ENCODE measurements at places on chromosomes 16 and 17.

DNA sequence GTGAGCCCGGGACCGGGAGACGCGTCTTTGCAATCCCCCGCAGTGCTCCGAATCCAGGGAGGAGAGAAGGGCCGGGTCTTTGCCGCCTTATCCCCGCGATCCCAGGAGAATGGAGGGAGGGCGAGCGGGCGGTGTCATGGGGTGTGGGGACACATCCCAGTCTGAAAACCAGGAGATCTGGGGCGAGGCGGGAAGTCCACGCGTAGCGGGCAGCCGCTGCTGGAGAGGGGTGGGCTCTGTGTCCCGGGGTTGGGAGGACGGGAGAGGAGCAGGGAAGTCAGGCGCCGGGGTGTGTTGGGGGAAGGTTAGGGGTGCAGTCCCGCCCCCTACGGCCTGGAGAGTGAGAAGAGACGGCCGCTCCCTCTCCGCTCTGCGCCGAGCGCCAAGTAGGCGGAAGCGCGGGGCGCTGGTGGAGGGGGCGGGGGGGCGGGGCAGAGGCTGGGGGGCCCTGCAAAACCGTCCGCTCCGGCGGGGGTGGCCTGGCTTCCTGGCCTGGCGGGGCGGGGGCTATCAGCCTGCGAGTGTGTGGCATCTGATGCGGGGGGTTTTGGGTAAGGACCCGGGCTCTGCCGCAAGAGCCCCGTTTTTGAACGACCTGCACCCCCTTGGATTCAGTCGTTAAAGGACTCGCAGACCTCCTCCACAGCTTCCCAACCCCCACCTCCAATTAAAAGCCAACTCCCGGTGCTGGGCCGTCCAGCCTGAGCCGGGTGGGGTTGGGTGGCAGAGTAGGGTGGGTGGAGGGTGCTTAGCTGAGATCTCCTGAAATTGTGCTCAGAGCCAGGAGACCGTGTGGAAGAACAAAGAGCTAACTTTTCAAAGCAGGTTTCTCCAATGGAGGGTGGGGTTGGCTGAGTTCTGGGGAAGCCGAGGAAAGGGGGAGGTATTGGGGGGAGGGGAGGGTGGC, 654 bp downstream of the LASP1 start:
- DNase-seq, result peak; percentile 82

GRCh38 chr16:83774066-83774465, 33.7 kb upstream of the HSBP1 start:
- DNase-seq, result no peak

DNA sequence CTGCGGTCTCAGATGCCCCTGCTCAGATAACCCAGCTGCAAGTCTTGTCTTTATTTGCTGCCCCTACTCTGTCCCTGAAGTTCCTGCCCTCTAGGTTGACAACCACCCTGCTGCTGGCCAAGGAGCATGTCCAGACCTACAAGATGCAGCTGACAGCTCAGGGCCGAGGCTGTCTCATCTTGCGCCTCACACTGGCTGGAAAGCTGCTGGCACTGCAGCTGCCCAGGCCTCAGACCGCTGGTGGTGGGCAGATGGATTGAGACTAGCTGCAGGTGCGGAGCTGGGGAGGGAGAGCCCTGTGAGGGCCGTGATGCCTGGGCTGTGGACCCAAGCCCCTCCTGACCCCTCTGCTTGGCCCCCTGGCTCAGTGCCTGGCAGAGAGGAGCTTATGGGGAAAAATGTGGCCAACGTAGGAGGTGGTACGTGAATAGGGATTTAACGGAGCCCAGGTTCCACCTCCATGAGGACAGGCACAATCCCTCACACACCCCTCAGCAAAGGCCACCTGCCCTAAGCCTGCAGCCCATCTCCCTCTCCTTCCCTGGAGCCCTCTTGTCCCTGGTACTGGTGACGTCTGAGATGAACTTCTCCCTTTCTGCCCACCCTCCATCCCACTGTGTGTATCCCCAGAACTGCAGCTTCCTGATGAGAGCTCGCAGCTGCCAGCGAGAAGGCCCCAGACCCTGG, 8.3 kb upstream of the GALK1 start:
- no peak for DNase-seq

DNA sequence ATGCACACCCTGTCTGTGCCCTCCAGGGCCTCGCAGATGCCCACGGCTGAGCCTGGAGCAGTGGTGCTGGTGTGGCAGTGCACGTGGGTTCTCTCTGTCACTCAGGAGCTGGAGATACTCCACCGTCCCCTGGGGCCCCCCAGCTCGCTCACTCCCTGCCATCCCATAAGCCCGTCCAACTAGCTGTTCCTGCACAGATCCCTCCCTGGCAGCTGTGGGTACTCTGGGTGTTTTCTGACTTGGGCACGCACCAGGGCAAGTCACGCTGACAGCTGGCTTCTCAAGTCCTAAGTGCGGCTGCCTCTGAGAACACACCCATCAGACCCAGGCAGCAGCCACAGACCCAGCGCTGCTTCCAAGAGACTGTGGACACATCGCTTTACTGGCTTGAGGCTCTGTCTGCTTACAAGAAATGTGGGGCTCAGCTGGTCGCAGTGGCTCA, 25.4 kb upstream of the ITGB4 start:
- no peak for DNase-seq

DNA sequence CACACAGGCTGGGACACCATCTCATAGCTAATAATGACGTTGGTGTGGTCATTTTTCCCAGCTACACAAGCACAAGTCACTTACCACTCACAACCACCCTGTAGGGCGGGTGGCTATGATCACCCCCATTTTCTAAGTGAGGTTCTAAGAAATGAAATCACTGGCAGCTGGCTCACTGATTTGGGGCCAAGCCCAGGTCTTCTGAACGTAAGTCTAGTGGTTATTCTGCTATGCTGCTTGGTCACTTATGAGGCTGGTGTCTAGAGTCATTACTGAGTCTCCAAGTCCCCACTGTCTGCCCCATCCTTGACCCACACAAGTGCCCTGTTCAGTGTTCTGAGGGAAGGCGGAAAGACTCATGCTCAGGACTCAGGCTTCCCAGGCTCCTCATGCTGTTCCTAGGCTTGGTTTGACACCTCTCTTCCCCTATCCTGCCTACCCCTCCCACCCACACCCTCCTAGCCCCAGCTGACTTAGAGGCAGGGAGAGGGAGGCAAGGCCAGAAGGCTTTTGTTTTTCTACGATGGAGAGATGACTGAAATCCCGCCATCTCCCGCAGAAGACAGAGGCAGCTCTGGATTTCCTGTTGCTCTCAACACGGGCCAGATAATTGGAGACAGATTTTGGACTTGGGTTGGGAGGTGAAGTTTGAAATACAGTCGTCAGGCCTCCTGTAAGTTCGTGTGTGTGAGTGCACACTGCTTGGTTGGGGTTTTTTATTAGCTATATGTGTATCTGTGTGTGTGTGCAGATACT, 32.2 kb downstream of the FZD2 start:
- no peak for DNase-seq

- DNase-seq, result peak; percentile 90
Measured at GRCh38 chr17:50440172-50440837, 14.3 kb downstream of the ACSF2 start.

DNA sequence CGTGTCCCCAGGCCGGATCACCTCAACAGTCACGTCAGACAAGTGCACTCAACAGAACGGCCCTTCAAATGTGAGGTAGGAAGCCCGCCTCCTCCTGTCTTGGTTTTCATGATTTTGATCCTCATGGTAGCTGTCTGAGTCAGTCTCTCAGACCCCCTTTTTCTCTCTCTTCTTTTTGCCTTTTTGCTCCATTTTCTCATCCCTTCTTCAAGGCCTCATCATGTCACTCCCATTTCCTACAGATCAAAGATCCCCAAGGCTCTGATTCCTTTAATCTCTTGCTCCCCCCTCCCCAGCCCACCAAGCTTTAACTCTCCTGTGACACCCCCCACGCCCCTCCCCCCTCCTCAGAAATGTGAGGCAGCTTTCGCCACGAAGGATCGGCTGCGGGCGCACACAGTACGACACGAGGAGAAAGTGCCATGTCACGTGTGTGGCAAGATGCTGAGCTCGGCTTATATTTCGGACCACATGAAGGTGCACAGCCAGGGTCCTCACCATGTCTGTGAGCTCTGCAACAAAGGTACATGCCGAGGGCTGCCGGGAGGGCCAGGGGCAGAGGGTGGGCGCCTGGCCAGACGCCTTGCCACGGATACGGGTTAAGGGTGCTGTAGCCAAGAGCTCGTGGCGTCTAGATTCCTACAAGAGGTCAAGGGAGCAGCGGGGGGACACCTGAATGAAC, 2.0 kb downstream of the MAZ start:
- no peak for DNase-seq

DNA sequence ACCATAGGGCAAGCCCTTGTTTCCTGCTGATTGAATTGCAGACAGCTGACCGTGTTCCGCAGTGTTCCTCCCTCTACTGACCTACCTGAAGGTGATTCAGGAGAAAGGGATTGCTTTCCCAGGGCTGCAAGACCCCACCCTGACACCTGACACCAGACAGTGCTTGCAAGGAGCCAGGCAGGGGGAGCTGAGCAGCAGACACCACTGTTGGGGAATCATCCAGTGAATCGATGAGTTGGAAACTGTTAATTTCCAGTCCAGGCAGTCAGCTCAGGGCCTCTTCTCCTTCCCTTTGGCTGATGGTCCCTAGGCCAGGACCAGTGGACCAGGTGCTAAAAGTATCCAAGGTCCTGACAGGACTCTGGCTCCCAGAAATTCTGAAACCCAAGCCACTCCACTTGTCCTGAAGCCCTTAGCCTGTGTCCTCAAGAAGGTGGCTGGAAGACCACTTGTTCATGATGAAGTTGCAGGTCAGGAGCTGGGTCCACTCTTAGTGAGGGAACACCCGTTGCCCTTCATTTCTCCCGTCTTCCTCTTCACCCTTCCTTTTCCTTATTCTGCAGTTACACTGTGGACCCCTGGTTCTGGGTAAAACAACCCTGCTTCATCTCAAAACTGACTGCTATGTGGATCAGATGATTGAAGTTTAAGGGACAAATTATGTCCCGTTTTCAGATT, 9.5 kb upstream of the UNK start:
- peak; percentile 43 for DNase-seq

- no peak for DNase-seq
Measured at GRCh38 chr17:73541111-73541510, 103.1 kb downstream of the SDK2 start.

GRCh38 chr16:11530171-11530940, 56.4 kb downstream of the LITAF start:
- DNase-seq, result no peak

DNA sequence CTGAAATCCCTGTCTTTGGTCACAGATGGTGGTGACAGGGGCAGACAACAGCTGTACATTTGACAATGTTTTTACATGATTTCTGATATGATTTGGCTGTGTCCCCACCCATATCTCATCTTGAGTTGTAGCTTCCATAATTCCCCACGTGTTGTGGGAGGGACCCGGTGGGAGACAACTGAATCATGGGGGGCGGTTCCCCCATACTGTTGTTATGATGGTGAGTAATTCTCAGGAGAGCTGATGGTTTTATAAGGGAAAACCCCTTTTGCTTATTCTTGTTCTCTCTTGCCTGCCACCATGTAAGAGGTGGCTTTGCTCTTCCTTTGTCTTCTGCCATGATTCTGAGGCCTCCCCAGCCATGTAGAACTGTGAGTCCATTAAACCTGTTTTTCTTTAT, 353.9 kb downstream of the CPPED1 start:
- no peak for DNase-seq

- peak; percentile 28 for DNase-seq
Measured at GRCh38 chr17:1153795-1154546, 25.8 kb downstream of the ABR start.

GRCh38 chr17:80786470-80786869, 205.2 kb upstream of the CHMP6 start:
- no peak for DNase-seq

GRCh38 chr16:25692351-25692741, 587 bp downstream of the HS3ST4 start:
- DNase-seq, result peak; percentile 46

GRCh38 chr17:40103071-40103661, 2.8 kb upstream of the NR1D1 start:
- DNase-seq, result no peak

DNA sequence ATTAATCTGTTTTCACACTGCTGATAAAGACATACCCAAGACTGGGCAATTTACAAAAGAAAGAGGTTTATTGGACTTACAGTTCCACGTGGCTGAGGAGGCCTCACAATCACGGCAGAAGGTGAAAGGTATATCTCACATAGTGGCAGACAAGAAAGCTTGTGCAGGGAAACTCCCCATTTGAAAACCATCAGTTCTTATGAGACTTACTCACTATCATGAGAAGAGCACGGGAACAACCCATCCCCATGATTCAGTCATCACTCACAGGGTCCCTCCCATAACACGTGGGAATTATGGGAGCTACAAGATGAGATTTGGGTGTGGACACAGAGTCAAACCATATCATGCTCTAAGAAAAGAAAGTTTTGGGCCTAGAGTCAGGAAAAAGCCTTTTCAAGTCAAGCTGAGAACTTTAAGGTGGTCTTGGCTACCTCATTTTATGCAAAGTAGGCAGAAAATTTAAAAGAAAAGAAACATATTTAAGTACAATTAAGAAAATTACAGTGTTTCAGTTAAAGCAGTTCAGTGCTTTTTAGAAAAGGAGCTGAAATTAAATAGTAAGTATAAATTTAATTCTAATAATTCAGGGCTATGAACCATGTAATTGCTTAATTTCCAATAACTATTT, 24.9 kb upstream of the CRYM start:
- DNase-seq, result peak; percentile 73

DNA sequence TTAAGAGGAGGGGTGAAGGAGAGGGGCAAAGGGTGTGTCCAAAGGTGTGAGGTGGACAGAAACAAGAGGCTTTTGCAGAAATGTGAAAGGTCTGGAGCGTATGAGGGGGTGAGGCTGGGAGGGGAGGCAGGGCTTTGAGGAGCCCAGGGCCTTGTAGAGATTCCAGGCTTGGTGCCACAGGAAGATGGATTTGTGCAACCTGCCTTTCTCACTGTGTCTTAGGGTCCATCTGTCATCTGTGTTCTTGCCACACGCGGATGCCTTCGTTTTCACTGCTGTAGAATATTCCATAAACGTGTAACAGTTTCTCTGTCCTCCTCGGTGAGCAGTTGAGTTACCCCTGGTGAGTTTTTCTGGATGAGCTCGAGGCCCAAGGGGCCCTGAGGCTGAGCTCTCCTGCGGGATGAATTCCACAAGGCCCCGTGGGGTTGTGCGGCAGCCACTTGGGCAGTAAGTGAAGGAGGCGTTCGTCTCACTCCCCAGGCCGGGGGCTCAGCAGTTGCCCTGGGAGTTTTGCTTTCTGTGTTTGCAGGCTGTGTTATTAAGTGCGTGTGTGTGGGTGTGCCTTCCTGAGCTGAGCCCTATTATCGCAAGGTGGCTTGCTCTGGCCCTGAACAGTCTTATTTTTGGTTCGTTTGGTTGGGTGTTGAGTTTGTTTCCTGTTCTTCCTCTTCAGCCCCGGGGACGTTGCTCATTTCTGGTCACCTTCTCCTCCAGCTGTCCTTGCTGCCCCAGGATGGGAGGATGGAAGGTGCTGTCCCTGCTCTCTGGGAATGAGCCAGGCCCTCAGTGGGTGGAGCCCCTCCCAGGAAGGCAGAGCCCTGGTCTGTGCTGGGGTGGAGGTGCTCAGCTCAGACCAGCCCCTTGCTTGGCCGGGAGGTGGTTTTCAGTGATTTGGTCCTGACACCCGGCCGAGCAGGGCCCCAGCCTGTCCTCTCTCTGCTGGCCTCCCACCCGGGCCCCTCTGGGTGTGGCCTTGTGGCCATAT, 28.4 kb downstream of the BAIAP2 start:
- no peak for DNase-seq

GRCh38 chr17:37231887-37232286, 143.9 kb upstream of the C17orf78 start:
- peak; percentile 86 for DNase-seq

GRCh38 chr16:25143928-25144327, 32.4 kb downstream of the LCMT1 start:
- DNase-seq, result no peak

All from large intestine (tissue), 12 donors.